Hepatic stellate cell (primary cell): ENCODE measurements at places on chromosomes 12 and 14.
A peak's percentile ranks its signal among the peaks of the same experiment; 100 is the strongest.

DNA sequence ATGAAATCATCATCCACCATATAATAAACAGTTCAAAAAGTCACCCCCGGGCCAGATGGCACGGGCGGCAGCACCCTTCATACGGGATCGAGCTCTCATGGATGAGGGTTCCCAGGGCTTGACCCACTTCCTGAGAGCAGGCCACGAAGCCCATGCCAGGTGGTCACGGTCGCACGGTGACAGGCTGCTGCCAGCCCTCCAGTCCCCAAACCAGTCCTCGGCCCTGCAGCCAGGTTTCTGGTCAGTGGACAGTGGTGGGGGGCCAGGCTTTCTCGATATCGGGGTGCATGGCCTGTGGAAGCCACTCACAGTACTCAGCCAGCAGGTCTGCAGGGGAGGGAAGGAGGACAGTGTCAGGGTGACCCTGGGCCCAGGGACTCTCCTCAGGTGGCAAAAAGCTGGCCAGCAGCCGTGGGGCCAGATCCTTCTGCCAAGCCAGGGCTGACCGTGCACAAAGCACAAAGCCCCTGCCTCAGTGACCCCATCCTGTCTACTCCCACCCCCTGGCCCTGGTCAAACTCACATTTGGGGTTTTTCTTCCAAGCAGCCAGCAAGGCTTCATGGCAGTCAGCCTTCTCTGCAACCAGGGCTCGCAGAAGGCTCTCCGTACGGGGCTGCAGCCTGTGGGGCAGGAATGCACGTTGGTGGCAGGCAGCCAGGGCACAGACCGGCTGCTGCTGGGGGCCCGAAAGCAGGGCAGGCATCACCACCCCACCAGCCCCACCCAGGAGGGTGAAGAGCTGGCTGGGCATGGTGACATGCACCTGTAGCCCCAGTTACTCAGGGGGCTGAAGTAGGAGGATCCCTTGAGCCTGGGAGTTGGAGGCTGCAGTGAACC, 33.3 kb upstream of the UBC start:
- no peak for DNase-seq

- peak; percentile 68 for DNase-seq
These were observed 155.4 kb upstream of the PDE3A start for GRCh38 chr12:20212658-20213555.

- no peak for DNase-seq
These were observed 68.0 kb upstream of the IFNG-AS1 start for GRCh38 chr12:67921286-67921685.

DNA sequence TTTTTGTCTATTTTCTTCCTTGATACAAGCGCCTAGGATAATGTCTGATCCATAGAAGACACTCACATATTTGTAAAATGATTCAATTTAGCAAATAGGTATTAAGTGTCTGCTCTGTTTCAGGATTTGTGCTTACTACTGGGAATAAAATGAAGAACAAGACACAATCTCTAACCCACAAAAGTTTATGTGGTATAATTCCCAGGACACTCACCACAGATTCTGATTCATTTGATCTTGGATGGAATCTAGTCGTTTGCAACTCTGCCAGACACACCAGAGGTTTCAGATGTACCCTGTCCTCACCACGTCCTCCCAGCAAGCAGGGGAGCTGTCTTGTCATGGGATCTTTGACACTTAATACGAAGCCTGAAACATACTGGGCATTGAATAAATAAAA, 208.3 kb downstream of the LRIG3 start:
- DNase-seq = no peak

- peak; percentile 65 for DNase-seq
These were observed 158.4 kb downstream of the CHST11 start for GRCh38 chr12:104615048-104615561.

- DNase-seq = no peak
These were observed 1.7 kb downstream of the DPPA3 start for GRCh38 chr12:7712841-7713442.

DNA sequence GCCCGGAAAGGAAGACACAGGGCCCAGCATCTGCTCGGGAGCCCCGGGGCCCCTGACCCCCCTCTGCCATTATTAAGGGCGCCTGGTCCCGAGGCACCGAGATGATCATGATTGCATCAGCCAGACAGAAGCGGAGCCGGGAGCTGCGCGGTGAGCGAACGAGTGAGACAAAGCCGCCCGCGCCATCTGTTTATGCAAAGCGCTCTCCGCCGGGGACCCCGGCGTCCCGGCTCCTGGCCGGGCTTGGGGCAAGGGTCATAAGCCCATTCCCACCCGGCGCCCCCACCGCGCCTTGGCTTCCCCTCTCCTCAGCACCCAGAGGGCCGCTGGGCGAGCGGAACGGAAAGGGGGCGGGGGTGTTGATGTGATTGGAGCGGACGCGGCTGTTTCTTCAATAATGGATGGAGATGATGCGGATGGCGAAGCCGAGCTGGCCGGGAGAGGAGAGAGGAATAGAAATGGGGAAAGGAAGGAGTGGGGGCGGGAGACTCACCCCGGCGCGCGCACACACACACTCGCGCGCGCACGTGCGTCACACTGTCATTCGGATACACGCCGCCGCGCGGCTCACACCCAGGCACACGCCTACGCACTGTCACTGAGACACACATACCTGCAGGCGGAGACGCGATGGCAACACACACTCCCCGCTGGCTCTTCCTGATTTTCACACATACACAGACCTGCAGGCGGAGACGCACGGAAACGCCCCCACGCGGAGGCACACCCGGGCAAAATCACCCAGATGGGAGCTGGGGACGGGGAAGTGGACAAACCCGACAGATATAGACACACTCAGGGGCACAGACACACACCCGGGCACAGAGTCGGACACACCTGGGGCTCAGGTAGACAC, 10.7 kb downstream of the STAC3 start:
- DNase-seq = peak; percentile 75

DNA sequence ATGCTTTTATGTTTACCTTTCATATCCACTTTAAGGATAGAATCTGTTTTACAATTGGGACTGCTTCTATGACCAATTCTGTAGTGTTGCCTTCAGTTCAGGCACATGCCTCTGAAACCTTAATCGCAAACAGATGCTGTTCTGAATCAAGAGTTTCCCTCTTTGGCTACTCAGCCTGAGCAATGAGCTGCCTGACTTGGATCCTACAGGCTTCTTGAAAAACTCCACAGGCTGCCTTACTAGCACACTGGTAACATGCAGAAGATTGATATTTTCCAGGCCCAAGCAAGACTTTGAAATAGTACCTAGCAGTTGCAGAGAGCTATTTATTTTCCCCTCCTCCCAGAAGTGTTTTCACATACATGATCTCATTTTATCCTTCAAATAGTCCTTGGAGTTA, 34.8 kb upstream of the PMCH start:
- no peak for DNase-seq

DNA sequence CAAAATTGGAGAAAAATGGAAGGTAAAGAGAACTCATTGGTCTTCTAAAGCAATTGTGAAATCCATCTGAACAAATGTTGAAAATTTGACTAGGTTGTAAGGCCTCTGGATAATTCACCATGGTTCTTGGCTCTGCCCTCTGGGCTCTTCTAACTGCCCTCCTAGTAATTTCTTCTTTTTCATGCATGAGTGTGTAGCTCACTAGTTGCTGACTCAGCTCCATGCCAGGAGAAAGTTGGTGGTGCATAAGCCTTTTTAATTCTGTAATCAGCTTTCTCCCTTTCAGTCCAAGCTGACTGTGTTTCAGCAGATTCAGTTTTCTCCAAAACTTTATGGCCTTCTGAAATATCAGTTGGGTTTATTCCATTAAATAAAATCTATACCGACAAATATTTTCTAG, 877.8 kb upstream of the ATXN7L3B start:
- DNase-seq = no peak

GRCh38 chr12:66667906-66668305, 11.0 kb downstream of the GRIP1 start:
- DNase-seq = no peak

- no peak for DNase-seq
These were observed 14.8 kb downstream of the KRT7 start for GRCh38 chr12:52247622-52248540.

DNA sequence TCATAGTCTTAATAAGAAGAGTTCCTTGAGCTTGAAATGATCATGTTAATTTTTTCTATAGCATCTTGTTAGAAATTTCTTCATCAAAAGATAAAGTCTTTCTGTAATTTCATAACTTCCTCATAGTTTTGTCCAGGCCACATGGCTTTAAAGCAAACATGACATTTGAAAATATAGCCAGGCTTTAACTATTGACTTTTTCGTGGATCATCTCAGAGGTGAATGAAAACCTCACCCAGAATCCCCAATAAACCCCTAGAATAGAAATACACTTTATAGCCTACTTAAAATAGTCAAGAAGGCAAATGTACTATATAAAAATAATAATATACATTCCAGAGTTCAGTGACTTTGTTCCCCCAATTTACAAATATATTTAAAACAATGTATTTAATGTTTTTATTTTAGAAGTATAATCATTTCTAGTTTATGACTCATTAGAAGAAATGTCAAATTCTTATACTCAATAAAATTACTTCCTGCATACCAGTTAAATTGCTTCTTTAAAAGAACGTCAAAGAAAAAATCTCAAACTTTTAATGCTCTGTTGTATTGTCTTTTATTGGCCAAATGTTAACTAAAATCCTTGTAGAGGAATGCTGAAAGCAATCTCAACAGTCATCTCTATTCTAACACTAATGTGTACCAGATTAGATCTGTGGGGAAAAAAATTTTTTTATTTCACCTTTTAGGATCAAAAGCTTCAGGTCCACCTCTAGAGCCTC, 21.6 kb downstream of the EXOC5 start:
- DNase-seq = no peak

GRCh38 chr12:26360062-26360461, 164.7 kb downstream of the SSPN start:
- no peak for DNase-seq

GRCh38 chr14:90503582-90503981, 106.8 kb downstream of the CALM1 start:
- no peak for DNase-seq

GRCh38 chr12:59595883-59596540, at the start of gene SLC16A7:
TSS of gene SLC16A7 (plus strand) at chr12:59596029. CDS start at chr12:59704802, 108,773 bp downstream.
- peak; percentile 79 for DNase-seq

- peak; percentile 36 for DNase-seq
These were observed 454.2 kb downstream of the AEBP2 start for GRCh38 chr12:19893514-19893913.

GRCh38 chr12:114955414-114956014, 271.5 kb upstream of the TBX3 start:
- DNase-seq = no peak

DNA sequence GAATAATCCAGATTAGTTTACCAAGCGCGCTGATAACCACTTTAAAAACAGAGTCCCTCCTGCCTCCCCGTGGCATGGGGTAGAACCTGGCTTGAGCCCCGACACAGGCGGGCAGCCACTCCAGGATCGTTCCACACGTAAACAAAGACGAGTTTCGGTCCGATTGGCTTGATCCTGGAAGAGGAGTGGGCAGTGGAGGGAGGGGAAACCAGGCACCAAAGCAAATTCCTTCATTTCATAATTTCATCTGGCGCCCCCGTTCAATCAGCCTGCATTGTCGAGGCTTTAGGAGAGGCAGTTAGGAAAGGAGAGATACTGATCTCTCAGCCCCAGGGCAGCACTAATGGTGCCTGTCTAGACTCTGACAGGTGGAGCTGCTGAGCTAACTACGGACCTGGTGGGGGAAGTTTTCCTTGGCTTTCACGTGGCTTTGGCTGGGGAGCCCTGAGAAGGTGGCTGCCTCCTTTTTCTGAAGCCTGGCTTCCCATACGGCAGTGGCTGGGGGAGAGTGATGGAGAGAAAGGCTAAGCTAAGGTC, 751 bp upstream of the GPRC5A start:
- no peak for DNase-seq

GRCh38 chr14:105199093-105199492, 18.0 kb upstream of the NUDT14 start:
- DNase-seq = peak; percentile 89

DNA sequence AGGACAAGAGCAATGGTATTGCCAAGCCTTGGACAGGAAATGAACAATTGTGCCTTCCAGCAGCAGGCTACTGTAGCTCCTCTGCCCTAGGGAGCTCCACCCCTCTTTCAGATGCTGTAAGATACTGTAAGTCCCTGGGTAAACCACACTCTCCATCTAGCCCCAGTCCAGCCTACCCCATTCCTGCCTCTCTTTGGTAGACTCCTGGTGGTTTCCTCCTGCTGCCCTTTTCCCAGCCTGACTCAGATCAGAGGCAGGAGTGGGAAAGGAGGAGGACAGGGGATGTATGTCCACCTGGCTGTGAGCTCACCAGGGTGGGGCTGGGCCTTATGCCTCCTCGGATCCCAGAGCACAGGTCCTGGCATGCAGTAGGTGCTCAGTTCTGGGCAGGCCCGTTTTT, 174.6 kb downstream of the ESRRB start:
- no peak for DNase-seq

DNA sequence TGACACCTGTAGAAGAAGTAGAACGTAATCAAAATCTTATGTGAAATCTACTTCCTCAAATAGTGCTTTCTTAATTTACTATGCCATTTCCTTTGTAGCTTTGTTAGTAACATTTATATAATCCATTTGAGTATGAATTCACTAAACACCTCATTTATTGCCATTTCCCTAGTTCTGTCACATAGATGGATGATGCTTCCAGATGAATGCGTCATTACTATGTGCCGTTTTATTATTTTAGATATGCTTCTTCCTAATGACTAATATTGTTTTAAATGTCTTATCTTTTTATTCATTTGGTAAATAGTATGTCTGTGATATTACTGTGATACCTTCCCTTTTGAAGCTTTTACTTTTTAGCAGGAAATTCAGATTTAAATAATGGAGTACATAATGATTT, 14.4 kb downstream of the FRMD6 start:
- DNase-seq = no peak

DNA sequence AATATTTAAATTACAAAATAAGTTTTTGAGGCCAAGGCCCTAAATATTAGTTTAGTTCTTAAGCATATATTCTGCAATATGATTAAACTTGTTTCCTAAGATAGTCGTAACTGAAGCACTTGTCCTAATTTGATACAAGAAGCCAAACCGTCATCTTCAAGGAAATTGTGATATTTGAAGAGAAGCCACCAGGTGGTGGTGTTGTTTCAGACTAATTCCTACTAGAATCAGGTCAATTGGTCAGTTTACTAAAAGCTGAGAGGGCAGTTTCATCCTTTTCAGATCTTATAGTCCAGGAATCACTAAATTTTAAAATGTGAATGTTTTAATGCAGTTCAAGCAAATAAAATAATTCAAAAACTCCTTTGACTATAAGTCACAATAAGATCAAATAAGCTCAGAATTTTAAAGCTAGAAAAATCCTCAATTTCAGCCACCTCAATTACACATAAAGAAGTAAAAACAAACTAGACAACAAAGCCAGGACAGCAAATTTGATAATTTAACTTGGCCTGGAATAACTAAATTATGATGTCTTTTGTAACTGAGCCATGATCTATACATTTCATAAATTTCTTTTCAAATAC, 7.1 kb upstream of the ARL1 start:
- DNase-seq = peak; percentile 32

DNA sequence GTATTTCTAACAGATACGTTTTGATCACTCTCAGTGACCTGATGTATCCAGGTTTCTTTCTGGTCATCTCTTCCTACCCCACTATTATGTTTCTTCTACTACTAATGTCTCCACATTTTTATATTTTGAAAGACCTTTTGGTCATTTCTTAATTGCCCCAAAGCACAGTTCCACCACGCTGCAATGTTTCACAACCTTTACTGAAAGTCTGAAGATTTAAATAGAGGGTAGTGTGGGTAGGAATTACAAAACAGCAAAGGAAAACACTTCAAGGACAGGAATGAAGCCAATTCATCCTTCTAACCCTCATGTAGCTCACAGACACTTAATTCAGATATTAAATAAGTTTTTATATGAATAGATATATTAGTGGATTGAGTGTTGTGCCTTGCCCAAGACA, 36.1 kb upstream of the SLC16A7 start:
- no peak for DNase-seq
